ENCODE measurements at places on chromosomes 1 and 21. TPM values are rescaled to one million over a fixed set of nuclear protein-coding genes. Genes with fewer than 3 reads are reported as not detected.
A peak's percentile ranks its signal among the peaks of the same experiment; 100 is the strongest.

DNA sequence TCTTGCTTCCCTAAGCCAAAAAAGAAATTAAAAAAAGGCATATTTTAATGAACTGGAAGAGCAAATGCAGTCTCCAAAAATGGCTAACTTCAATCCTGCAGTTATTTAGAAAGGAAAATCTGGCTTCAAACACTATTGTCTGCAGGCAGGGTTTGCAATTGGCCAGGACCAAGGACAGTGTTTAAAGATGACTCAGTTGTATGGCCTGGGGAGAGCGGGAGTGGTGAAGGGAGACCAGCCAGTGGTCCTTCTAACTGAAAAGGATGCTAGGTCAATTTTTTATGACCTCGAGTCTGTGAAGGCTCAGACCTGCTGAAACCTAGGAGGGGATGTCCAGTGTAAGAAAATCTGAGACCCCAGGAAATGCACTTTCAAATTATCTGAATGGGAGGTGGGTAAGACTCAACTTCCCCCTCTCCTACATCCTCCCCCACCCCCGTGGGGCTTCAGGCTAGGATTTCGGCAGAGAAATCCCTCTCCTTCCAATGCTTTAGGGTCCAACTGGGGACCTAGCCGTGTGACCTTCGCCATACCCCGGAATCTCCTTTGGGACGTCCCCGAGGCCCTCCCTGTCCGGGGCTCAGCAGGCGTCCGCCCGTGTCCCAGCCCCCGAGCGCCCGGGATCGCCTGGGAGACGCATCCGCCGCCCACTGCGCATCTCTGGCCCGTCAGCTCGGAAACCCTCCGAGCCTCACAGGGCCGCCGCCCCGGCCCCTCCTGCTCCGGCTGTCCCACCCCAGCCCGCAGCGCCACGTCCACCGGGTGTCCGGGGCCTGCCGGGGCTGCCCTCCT is 602 bp upstream of the RIMKLA start:
- peak; percentile 10 for DNase-seq

- no peak for DNase-seq
Measured at GRCh38 chr1:196433000-196433399, 175.2 kb downstream of the KCNT2 start.

Gene PRRX1
- 1.5 TPM for polyA plus RNA-seq

Gene FCGR2B
- polyA plus RNA-seq, result 0.22 TPM

GRCh38 chr1:206058927-206059292 is 5.9 kb downstream of the RHEX start:
- DNase-seq, result no peak
